Adipocyte (in vitro differentiated cells): ENCODE measurements at places on chromosomes 2 and 18.

GRCh38 chr18:39607034-39607433 lies 2041.4 kb upstream of the CELF4 start:
- no peak for DNase-seq

GRCh38 chr2:71531522-71532047 lies 78.2 kb downstream of the DYSF start:
- DNase-seq, result peak; percentile 9

DNA sequence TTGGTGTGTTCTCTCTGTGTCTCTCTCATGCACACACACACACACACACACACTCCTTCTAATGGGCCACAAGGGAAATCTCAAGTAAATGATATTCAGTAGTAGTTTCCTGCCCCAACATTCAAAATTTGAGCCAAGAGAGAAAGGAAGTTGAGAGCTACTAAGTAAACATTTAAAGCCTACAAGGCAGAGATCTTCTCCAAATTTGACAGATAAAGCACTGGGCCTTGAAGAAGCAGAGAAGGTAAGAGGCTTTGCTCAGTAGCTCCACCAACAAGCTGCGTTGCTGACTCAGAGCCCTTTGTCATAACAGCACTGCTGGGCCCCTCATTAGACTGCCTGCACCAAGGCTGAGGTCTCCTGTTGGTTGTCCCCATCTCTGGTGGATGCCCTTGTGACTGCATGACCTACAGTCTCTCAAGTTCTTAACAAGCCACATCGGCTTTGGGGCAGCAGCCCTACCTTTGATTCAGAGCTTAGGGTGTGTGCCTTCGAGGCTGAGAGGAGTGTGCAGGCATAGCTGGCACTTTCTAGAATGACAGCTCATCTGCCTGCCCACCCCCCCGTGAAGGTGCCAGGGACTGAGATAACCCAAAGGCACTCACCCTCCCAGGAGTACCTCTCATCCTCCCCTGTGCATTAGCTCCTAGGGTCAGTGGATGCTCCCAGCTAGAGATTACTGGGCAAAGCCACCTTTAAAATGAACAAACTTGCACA lies 32.3 kb upstream of the NEB start:
- DNase-seq, result no peak

- DNase-seq, result no peak
Measured at GRCh38 chr2:184904991-184905390, 306.7 kb downstream of the ZNF804A start.

DNA sequence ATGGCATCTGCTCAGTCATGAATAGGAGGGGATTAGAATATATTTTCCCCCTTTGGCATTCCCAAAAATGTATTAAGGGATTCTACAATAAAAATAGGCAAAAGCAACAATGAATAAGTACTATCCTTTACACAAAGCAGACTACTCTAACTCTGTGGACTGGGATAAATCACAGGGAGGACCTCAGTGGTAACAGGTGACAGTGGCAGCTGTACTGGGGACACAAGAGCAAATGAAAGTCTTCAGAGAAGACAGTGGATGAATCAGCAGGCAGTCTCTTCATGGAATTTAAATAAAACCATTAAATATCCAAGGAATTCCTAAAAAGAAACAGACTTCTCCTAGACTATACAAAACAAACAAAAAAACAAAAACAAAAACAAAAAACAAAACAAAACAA lies 4.8 kb downstream of the CDH7 start:
- DNase-seq, result no peak

GRCh38 chr2:214549946-214550345 lies 139.1 kb downstream of the VWC2L start:
- peak; percentile 41 for DNase-seq

GRCh38 chr18:26457611-26458353 lies 90.6 kb downstream of the KCTD1 start:
- no peak for DNase-seq

DNA sequence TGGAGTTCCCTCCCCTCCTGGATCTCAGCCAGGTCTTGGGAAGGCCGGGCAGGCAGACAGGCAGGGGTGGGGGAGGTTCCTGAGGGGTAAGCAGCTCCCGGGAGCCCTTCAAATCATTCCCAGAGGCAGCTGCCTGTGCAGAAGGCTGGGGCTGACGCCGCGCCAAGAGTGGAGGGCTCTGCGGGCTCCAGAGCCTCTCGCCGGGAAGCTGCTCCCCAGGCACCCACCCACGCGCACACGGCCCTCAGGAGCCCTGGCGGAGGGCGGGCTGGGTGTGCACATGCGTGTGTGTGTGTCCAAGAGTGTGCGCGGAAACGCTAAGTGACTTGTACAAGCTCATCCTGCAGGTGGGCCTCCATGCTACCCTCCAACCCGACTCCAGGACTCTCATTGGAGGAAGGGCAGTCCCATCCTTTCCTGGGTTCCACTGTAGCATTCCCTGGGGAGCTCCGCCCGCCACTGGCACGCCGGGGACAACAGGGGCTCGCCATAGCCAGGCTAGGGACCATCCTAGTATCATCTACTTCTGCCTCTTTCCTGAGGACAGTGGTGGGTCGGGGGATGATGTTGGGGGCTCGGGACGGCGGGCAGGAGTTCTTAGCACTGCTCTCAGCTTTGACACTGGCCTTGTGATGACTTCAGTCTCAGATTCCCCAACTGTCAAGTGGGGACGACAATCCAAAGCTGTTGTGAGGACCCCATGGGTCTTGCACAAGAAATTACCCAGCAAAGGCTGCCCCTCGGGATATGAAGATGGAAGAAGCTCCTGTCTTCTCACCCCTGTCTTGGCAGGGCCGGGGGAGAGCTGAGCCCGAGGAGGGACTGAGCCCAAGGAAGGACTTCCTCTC lies 50.3 kb downstream of the INHBB start:
- no peak for DNase-seq
